ENCODE measurements at places on chromosomes 7 and 10.

DNA sequence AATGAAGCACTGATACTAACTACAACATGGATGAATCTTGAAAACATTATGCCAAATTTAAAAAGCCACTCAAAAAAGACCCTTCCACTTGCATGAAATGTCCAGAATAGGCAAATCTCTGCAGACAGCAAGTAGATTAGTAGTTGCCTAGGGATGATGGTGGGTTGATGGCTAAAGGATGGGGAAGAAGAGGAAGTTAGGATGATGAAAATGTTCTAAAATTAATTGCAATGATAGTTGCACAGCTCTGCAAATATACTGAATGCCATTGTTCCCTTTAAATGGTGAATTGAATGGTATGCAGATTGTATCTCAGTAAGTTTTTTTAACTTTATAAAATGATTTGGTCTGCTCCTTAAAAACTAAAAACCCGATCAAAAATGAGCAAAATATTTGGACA is 7.3 kb upstream of the LIPA start:
- no peak for DNase-seq

- DNase-seq: no peak
Measured at GRCh38 chr7:154546946-154547587, 455.9 kb downstream of the PAXIP1 start.

GRCh38 chr10:122344741-122345258 is 29.7 kb upstream of the PLEKHA1 start:
- DNase-seq: no peak

DNA sequence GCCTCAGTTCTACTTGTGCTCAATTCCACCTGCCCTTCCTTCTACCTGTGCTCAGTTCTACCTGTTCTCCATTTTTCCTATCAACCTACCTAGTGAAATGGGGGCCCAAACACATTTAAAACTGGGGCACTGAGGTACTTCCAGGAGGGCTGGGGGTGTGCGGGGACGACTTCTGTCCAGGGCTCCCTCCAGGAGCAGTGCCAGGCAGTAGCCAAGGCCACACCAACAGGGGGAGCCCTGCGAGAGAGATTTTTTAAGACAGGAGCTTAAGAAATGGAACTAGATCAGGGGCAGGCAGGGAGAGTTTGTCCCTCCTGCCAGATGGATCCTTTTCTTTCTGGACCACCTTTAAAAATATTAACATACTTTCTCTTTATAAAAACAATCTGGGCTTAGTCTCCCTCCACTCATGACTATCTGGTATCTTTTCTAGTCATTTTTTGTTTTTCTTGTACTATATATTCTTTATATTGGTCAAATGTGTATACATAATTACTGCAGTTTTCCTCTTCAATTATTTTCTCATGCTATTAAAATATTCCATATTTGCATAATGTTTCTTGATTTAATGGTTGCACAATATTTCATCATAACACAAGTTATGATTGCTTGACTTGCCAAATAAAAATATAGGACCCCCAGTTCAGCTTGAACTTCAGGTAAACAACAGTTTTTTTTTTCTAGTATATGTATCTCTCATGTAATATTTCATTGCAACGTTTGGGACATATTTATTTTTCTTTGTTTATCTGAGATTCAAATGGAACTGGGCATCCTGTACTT is 47.3 kb upstream of the INSYN2A start:
- DNase-seq: peak; percentile 21

- no peak for DNase-seq
Measured at GRCh38 chr10:114767101-114767985, 54.2 kb upstream of the FHIP2A start.

DNA sequence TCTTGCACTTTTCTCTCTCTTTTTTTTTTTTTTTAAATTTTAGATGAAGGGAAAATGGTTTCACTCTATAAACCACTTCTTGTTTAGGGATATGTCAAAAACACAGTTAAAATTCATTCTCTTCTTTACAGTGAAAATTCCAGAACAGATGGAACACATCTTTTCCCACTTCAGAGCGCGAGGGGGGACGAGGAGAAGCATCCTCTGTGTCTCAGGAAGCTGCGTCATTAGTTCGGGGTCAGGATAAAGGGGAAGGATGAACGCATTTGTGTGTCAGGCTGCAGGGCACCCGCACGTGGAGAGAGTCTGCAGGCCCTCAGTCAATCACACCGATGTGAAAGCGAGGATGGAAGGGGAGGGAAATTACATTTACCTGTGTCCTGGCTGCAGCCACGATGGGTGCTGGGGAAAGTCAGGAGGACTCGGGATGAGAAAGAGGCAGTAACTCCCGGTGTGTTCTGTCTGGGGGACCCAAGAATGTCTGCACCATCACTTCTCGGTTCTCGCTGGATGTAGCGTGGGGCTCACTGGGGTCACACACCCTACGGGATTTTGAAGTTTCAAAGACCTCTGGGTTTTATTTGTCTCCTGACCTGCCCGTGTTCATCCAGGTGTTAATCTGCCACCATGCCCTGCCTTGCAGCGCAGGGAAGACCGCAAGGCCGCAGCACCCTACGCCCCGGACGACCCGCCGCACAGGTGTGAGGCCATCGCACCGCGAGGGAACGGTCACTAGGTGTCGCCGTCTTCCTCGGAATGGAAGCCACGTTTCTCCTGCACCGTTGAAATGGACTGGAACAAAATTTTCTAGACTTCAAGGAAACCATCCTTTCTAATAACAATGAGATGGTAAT is 66.7 kb upstream of the PITRM1 start:
- peak; percentile 72 for DNase-seq

DNA sequence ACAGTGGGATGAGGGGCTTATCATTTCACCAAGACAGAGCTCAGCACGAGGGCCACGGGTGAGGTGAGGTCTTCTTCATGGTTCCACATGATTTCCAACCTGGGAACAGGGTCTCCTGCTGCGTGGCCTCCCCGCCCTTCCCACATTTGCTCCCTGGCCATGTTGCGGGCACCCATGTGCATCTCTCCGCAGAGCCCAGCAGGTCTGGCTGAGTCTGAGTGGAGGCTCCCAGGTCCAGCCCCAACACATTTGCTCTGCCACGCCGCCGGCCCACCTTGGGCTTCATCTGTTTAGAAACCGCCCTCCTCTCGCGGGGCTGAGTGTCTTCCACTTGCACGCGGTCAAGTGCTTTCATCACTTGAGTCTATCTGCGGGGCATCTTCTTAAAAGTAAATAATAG is 14.8 kb upstream of the PRKAR1B start:
- DNase-seq: no peak

GRCh38 chr7:128708824-128709223 is 30.3 kb upstream of the CALU start:
- DNase-seq: no peak

DNA sequence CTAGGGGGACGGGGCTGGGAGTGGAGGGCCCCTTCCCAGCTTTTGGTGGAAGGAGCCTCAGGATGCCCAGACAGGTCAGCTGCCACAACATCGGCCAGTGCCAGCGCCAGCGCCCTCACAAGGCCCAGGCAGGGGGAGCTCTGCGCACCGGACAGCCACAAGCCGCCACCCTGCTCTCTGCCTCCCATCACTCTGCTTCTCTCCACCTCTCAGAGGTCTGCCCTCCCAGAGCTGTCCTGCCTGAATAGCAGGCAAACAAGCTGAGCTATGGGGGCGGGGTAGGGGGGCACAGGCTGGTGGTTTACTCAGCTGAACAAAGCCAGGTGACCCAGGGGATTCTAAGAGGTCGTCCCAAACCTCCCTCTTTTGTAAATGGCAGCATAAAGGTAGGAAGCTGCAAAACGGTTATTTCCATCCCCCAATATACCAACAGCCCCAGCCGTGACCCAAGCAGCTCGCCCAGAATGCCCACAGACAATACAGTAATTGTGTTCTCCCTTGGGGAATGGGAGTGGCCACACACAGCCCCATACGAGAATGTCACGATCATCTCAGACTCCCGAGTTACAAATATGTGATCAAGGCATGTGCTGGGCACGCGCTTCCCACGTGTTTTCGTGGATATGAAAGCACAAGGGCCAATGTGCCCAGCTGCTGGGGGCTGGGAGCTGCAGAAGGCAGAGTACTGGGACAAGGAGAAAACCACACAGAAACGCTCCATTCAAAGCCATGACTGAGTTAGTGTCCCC is 19.7 kb downstream of the FAM53B start:
- DNase-seq: no peak

- no peak for DNase-seq
Measured at GRCh38 chr10:64573623-64574325, 1052.6 kb downstream of the REEP3 start.

DNA sequence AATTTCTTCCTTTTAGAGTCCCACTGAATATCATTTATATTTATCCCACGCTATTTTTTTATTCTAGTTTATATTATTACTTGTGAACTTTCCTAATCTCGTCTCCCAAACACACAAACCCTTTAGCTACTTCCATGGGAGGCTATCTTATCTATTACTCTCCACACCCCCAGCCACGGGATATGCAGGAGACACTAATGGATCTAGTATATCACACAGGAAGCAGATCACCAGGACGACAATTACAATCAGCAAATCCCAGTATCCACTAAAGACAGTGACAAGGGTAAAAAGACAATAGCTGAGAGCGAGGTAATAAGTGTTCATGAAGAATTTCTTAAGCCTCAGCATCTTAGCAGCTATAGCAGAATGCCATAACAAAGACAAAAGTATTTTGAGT is 3.8 kb upstream of the AKR1E2 start:
- DNase-seq: no peak

DNA sequence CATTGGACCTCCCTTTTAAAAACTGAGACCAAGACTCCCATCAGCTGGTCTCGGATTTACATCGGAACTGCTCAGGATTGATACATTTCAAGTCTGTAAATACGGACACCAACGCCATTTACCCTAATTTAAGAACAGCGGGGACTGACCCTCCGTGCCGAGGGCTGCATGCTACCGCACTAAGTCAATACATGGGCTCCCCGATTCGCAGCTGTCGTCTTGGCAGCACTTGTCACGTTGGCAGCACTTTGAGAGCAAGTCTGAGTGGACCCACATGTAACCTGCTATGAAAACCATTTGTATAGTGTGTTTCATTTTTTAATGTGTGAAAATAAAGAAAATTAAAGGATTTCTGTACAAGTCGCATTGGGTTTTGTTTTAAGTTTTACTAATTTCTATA is 83.4 kb downstream of the EZH2 start:
- DNase-seq: no peak

DNA sequence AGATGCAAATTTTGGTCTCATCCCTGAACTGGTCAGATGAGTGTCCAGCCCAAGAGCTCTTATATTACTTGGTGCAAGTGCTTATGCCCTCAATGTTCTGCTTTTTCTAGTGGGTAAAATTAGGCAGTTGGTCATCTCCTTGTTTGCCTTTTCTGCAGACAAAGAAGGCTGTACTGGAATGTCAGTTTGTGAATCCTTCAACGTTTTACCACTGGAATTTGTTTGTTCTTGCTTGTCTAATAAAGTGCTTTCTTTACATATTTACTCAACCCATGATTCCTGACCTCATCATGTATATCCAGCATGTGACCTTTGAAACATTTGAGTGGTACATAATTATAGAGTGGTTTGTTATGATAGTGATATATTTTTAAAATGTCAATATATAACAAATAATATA is 232.2 kb upstream of the TEX47 start:
- DNase-seq: no peak

- no peak for DNase-seq
Measured at GRCh38 chr10:31171402-31172083, 139.9 kb upstream of the ZNF438 start.

GRCh38 chr10:14414901-14415300 is 84.2 kb upstream of the FRMD4A start:
- DNase-seq: no peak

GRCh38 chr7:27994639-27995038 is 186.0 kb downstream of the JAZF1 start:
- no peak for DNase-seq

DNA sequence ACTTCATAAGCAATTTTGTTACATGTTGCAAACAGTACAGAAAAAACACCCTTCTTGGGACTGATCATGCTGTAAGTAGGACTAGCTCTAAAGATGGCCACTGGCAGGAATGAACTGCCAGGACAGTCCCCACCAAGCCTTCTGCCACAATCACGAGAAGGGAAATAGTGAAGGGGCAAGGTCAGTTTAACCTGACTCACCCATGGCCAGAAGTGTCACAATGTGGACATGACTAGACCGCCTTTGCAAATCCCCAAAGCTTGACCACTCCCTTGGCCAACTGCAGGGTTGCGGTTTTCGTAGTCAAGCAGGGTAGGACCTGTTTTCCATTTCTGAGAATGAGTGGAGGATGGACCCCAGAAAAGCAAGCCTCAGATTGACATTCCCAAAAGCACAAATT is 19.4 kb upstream of the FRAT2 start:
- no peak for DNase-seq

GRCh38 chr10:48231699-48232315 is 42.7 kb downstream of the FRMPD2 start:
- no peak for DNase-seq

DNA sequence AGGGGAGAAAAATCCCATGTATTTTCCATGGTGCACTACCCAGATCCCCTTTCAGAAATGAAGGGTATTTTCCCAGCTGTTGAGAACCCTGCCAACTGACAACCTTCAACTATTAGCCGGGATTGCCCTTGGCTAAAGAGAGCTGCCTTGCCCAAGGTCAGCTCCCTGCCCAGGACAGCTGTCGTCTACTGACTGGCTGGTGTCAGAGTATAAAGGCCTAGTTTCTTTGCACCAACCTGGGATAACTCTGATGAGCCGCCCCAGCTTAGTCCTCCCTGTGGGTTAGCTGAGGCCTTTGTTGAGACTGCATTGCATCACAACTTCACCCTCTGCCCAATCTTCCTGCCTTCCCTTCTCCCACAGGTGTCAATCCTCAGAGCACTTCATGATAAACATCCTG is 147.2 kb upstream of the RHEB start:
- DNase-seq: no peak

GRCh38 chr10:85528318-85528652 is 838.3 kb downstream of the GRID1 start:
- DNase-seq: no peak

GRCh38 chr10:17003151-17003550 is 126.5 kb downstream of the CUBN start:
- DNase-seq: peak; percentile 72

GRCh38 chr10:127940866-127941640 is 34.1 kb downstream of the PTPRE start:
- no peak for DNase-seq

- no peak for DNase-seq
Measured at GRCh38 chr10:11863353-11864109, 40.4 kb downstream of the PROSER2 start.

GRCh38 chr10:28494420-28494819 is 38.5 kb upstream of the WAC start:
- no peak for DNase-seq

- no peak for DNase-seq
Measured at GRCh38 chr7:93739424-93739823, 151.1 kb downstream of the TFPI2 start.

DNA sequence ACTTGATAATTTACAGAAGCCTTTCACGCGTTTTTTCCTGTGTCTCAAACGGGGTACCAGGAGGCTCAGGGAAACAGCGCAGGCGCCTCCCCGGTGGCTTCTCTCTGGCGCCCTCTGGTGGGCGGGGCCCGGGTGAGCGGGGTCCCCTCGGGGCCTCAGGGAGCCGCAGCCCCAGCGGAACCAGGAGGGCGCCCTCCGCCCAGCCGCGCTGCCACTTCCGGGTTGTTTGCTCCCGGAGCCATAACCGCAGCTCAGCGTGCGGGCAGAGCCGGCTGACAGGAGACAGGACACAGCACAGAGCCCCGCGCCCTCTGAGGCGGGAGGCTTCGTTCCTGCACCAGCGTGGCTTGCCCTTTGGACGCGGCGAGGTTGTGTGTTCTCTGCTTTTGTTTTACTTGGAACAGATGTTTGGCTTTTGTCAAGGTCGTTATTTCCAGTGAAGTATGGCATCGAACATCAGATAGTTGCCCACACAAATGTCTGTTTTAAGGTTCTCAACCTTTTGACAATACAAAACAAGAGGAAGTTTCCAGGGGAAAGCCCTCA is 6.9 kb upstream of the CYP2E1 start:
- peak; percentile 85 for DNase-seq

- no peak for DNase-seq
Measured at GRCh38 chr7:26912933-26913536, 48.6 kb upstream of the SKAP2 start.
